Smooth muscle cell of the pulmonary artery (primary cell): ENCODE measurements at places on chromosomes 6 and 20. TPM values are rescaled to one million over a fixed set of nuclear protein-coding genes. Genes with fewer than 3 reads are reported as not detected.

Gene LAMP5
- total RNA-seq: 0.69 and 3.6 TPM in 2 replicates

Gene DPPA5
- not detected in 2 replicates for total RNA-seq

Gene GHRH
- not detected in 2 replicates for total RNA-seq

Gene HLA-DMA
- total RNA-seq: 3.3 and 8.5 TPM in 2 replicates

Gene FERMT1
- total RNA-seq: 2.0 and 6.4 TPM in 2 replicates

Gene CBLN4
- total RNA-seq: not detected in 2 replicates
